ENCODE measurements at places on chromosomes 11 and 22. TPM values are rescaled to one million over a fixed set of nuclear protein-coding genes. Genes with fewer than 3 reads are reported as not detected.
A peak's percentile ranks its signal among the peaks of the same experiment; 100 is the strongest.

- DNase-seq: no peak
Measured at GRCh38 chr11:43644621-43645299, 35.8 kb upstream of the HSD17B12 start.

- DNase-seq: no peak
Measured at GRCh38 chr22:30312053-30312452, 14.7 kb downstream of the TBC1D10A start.

DNA sequence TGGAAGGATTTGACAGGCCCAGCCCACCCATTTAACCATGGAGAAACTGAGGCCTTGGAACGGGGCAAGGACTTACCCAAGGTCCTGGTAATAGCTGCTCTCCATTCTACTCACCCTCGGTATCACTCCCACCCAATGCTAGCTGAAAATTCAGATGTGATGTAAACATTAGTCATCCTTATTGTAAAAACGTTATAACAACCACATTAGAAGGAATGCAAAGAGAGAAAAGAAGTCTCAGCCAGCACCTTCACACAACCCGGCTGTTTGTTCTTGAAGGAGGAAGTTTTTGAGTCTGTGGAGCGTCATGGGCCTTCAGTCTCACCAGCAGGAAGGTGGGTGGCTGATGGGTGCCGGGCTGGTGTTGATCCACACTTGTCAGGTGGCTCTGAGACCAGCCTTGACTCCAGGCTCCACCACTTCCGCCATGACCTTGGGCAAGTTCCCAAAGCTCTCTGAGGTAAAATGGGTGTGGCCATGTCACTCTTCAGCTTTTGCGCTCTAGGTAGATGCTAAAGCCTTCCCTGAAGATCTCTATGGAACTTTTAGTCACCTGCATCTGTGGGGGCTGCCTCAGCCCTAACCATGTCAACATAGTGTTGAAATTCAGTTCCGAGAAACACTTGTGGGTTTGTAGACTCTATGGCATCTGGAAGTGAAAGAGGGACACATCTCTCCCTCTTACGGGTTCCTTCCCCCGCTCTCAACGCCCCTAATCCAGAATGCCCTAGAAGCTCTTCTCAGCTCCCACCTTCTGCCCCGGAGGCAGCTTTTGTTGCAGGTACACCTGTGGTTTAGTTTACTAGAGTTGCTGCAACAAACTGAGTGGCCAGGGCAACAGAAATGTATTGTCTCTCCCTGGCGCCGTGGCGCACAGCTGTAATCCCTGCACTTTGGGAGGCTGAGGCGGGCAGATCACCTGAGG lies 14.8 kb downstream of the CD6 start:
- no peak for DNase-seq

DNA sequence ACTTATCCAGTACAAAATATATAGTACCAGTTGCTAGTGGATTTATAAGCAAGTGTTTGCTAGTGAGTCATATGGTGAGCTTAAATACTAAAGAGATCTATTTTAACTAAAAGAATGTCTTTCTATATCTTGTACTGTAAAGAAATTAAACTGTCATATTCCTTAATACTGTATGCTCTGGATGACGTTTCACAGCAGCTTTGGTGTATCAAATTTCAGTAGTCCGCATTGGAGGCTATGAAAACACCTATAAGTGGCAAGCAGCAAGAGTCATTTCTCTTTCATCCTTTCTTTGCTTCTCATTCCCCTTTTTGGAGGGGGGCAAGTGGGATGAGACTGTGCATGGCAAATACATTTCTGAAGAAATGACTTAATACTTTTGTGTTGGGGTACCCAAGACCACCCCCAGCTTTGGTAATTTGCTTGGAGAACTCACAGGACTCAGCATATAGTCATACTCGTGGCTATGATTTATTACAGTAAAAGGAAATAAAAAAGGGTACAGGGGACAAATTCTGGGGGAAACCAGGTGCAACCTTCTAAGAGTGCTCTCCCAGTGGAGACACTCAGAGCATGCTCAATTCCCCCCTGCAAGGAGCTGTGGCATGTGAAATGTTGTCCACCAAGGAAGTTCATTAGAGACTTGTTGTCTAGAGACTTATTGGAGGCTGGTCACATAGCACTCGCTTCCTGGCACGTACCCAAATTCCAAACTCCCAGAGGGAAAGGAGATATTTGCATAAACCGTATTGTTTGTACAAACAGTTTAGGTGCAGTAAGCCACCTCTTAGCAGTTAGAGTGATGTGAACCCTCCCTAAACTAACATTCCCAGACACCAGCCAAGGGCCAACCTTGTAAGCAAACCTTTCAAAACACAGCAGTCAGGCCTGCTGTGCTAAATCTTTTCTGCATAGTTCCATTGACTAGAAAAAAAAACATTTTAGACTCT lies 210.8 kb downstream of the PGR start:
- DNase-seq: no peak

DNA sequence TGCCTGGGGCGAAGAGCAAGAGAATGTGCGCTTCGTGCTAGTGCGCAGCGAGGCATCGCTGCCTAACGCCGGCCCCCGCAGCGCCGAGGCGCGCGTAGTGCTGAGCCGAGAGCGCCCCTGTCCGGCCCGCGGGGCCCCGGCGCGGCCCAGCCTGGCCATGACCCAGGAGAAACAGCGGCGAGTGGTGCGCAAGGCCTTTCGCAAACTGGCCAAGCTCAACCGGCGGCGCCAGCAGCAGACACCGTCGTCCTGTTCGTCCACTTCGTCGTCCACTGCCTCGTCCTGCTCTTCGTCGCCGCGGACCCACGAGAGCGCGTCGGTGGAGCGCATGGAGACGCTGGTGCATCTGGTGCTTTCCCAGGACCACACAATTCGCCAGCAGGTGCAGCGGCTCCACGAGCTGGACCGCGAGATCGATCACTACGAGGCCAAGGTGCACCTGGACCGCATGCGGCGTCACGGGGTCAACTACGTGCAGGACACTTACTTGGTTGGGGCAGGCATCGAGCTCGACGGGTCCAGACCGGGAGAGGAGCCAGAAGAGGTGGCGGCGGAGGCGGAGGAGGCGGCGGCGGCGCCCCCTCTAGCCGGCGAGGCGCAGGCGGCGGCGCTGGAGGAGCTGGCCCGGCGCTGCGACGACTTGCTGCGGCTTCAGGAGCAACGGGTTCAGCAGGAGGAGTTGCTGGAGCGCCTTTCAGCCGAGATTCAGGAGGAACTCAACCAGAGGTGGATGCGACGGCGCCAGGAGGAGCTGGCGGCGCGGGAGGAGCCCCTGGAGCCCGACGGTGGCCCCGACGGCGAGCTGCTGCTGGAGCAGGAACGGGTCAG lies 1.0 kb downstream of the RASSF10 start:
- peak; percentile 78 for DNase-seq

- no peak for DNase-seq
Measured at GRCh38 chr11:14029971-14030920, 67.7 kb downstream of the SPON1 start.

DNA sequence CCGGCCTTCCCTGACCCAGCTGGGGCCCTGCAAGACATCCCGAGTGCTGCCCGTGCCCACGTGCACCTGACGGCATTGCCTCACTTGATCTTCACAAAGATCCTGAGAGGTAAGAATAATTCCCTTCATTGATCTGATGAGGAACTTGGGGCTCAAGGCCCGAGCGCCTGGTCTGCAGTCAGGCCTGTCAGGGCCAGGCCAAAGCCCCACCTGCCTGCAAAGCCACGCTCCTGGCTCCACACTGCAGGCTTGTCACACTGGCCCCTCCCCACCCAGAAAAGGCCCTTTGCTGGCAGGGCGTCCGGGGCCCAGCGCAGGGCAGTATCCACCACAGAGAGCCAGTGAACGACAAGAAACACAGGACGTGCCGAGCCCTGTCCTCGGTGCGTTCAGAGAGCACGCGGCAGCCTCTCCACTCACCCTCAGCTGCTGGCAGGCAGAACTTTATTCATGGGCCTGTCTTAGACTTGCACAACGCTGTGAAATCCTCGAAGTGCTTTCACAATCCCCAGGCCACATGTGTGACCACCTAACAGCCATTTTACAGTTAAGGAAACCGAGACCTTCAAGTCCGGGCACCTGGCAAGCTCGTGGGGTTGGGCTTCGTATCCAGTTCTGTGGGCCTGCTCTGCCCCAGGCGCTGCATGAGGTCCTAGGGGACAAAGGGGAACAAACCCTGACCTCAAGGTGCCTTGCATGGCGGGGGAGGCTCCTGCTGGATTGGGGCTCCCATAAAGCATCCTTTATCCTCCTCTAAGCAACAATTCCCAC lies 14.8 kb downstream of the KIAA0930 start:
- DNase-seq: peak; percentile 54

GRCh38 chr11:33980897-33981296 lies 70.6 kb upstream of the CAPRIN1 start:
- no peak for DNase-seq

GRCh38 chr22:39900306-39901227 lies at the start of gene GRAP2:
TSS of gene GRAP2 (plus strand) at chr22:39901084. CDS start at chr22:39947107, 46,023 bp downstream.
- no peak for DNase-seq

- no peak for DNase-seq
Measured at GRCh38 chr11:64998690-64999431, 2.1 kb upstream of the BATF2 start.

GRCh38 chr22:26442086-26442756 lies 13.2 kb downstream of the ASPHD2 start:
- no peak for DNase-seq

GRCh38 chr11:108902027-108902469 lies 237.2 kb downstream of the DDX10 start:
- DNase-seq: no peak

DNA sequence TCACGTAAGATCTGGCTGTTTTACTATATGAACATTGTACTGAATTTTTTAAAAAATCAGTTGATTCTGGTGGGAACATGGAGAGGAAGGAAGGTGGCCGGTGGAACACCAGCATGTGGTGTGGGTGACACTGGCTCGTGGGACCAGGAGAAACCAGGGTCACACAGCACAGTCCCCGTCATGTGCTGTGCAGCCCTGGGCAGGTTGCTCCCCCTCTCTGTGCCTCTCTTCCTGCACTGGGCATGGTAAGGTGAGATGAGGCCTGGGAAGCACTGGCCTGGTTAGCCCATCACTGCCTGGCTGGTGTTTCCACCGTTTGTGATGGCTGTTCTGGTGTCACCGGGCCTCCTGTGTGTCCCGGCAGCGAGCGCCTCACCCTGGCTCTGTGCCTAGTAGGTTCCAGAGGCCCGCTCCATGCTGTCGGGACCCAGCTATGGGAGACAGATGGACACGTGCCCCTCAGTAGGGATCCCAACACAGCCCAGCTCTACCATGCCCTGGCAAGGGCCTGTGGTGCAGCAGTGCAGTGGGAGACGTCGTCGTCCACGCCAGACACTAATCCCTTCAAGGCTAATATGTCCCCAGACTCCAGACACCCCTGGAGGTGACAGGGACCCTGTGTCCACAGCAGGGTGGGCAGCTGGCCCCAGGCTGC lies 88.2 kb upstream of the LINC01488 start:
- DNase-seq: no peak

DNA sequence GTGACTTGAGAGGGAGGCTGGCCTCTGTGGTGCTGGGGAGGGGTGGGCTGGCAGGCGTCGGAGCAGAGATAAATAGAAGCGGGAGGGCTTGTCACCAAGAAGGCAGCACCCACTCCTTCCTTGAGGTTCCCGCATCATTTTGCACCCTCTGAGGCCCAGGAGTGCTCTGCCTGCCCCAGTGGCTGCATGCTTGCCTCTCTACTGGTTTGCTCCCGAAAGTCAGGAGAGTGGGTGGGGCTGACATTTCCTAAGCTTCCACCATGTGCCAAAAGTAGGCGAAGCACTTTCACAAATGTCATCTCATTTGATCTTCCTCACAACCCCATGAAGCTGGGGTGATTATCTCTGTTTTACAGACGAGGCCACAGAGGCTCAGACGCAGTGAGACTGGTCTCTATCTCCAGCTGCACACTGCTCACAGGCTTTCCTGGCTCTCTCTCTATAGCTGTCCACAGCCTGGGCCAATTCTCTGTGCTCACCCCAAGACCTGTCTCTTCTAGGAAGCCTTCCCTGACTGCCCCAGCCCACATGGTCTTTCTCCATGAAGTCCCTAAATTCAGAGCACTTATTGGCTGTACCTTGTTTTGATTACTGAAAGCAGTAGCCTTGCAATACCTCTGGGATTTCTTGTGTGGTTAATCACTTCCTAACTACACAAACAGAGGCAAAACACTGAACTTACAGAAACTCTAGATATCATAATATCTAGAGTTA lies 2.6 kb upstream of the UCP3 start:
- no peak for DNase-seq

DNA sequence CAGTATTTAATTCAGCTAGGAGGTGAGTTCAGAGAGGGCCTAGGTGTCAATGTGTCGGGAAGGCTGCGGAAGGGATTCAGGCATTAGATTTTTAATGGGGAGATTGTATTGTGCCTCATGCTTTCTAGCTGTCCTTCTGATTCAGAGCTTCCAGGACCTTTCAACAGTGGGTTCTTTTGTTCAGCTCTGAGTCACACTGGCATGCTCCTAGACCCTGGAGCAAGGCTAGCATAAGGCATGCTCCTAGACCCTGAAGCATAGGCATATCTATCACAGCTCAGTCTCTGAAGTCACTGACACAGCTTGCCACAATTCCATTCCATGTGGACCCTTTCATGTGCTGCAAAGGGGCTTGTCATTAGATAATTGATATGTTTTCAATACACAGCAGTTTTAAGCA lies 396.9 kb downstream of the RAB38 start:
- DNase-seq: no peak

- no peak for DNase-seq
Measured at GRCh38 chr11:76231121-76231738, 24.9 kb upstream of the WNT11 start.

DNA sequence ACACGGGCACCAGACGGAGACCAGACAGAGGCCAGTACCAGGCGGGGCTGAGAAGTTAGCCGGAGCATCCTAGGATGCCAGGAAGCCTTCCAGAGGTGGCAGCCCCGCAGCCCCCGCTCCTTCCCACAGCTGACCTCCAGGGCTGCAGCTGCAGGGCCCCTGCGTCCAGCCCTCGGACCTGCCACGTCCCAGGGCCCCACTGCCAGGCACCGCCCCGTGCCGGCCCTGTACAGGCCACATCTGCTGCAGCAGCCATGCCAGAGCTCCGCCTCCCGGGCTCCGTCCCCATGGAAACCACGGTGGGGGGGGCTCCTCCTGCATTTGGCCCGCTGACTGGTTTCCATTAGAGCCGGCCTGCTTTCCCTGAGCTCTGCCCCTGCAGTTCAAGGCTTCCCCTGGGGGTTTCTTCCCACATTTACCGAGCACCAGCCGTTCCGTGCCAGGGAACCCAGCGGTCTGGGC lies 62.5 kb upstream of the PPARA start:
- DNase-seq: peak; percentile 92

- no peak for DNase-seq
Measured at GRCh38 chr11:68200639-68201038, 12.5 kb downstream of the KMT5B start.

GRCh38 chr22:39135092-39135896 lies 17.2 kb downstream of the CBX7 start:
- DNase-seq: peak; percentile 95

The HBG1 gene
- total RNA-seq: not detected

The RBMXL2 gene
- total RNA-seq: not detected

The SHANK3 gene
- total RNA-seq: 2.1 TPM

The FREY1 gene
- total RNA-seq: 2.3 TPM

The GNG3 gene
- 3.1 TPM for total RNA-seq

The SLC5A1 gene
- not detected for total RNA-seq

The PRR33 gene
- not detected for total RNA-seq

The OR8G1 gene
- not detected for total RNA-seq

The MYOD1 gene
- total RNA-seq: not detected

Data from H7 (cell line).